ENCODE measurements at places on chromosomes 1 and 21.
A peak's percentile ranks its signal among the peaks of the same experiment; 100 is the strongest.

DNA sequence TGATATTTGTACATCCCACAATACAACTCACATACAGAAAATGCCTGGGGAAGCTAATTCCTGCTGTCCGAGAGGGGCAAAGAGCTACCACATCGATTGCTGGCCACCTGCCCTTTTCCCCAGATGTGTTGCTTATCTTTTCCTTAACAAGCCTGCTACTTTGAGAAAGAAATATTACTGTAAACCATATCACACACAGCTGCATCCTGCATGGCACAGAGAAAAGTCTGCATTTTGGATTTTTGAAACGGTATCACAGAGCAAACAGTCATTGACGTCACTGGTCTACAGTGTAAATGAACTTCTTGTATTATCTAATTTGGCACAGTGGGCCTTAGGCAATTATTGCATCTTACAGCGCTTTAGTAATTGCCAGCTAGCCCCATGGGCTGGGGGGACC lies 164.7 kb downstream of the CLIC6 start:
- no peak for DNase-seq

GRCh38 chr1:36455386-36455785 lies 5.1 kb upstream of the OSCP1 start:
- DNase-seq, result no peak

DNA sequence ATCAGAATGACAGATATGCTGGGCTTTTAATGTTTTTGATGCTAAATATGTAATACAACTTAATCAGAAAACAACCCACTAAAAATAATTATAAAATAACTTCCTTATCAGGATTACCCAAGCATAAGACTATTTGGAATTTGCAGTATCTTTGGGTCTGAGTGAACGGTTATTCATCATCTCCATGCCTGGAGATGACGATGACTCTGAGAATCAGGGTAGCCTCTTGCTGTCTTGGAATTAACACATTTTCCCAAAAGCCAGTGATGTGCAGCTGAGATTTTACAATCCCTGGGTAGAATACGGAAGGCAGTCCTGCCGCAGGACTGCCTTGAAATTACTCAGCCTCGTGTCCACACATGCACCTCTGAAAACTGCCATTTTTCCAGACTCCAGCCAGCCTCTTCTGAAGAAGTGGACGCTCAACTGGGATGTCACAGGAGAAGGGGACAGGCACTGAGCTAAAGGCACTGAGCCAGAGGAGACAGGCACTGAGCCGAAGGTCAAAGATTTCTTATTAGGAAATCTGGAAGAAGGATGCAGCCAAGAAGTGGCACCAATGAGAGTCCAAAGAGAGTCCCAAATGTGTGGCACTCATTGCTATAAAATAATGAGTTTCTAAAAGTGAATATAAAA lies 85.5 kb downstream of the PGBD5 start:
- DNase-seq, result no peak

GRCh38 chr1:66929691-66929998 lies 4.9 kb downstream of the MIER1 start:
- DNase-seq, result no peak

GRCh38 chr21:30468900-30469714 lies 11.1 kb downstream of the KRTAP19-1 start:
- DNase-seq, result no peak

DNA sequence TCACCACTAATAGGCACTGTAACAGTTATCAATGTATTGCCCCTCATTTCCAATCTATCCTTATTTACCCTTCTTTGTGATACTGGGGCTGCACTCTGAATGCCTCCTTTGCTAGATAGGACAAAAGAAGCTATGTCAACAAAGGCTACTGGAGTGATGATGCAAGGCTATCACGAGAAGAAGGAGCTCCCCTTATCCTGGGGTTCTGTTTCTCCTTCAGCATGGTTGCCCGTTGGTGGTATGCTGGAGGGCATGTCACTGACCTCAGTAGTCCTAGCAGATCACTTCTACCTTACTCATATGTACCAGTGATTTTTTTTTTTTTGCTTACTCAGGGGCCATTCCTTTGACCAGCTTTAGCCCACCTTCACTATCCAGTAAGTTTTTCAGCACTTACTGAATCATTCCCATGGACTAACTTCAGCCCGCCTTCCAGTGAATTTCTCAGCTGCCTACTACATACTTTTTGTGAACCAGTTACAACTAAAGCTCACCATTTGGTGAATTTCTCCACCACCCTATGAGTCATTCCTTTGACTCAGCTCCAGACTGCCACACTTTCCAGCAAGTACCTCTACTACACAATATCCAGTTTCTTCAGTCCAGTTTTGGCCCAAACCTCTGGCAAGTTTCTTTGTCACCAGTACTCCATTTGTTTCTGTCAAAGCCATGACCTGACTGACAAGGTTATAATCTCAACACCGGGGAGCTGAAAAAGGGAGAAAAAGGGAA lies 944.5 kb downstream of the KCNT2 start:
- DNase-seq, result peak; percentile 37

All from fibroblast of the conjunctiva (primary cell).